ENCODE measurements at places on chromosomes 4 and X.
A peak's percentile ranks its signal among the peaks of the same experiment; 100 is the strongest.

DNA sequence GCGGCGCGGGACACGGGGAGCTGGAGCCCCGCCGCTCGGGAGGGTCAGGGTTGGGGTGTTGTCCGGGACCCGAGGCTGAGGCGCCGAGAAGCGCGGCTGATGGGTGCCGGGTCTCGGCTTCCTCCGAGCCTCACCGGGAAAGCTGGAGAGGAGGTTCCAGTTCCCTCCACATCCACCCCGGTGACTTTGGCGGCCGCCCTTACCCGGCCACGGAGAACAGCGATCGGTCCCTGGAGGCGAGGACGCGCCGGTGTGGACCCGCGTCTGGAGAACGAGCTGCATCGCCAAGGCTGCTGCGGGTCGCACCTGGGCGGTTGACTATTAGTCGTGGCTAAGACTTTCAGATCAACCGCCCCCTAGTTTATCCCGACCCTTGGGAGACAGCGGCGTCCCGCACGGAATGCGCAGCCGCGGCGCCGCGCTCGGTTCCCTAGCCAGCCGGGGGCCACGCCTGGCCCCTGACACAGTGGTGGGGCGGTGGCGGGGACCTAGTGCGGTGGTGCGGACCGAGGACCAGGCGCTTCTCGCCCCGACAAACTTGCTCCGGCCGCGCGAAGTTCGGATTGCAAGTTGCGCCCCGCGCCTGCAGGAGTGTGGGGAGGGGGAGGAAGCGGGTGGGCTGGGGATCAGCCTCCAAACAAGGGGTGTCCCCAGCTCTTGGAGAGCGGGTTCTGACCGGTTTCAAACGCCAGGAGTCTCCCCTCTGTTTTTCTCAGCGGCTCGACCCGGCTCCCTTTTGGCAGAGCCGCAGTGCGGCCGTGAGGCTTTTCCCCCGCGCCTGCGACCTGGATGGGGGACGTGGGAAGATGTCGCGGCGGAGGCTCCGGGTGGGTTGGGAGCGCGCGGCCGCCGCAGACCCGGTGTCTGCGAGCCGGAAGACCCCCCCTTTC, 568 bp downstream of the FHDC1 start:
- DNase-seq: peak; percentile 71

GRCh38 chr4:101295691-101296090, 51.6 kb downstream of the PPP3CA start:
- no peak for DNase-seq

DNA sequence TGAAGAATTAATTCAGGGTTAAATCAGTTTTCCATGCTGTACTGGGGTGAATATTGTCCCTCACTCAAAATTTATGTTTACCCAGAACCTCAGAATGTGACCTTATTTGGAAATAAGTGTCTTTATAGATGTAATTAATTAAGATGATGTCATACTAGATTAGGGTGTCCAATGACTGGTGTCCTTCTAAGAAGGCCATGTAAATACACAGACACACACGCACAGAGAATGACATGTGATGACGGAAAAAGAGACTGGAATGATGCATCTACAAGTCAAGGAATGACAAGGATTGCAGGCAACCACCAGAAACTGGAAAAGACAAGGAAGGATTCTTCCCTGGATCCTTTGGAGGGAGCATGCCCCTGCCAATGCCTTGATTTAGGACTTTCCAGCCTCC, 84.6 kb upstream of the GPR34 start:
- DNase-seq: no peak

- no peak for DNase-seq
Measured at GRCh38 chr4:14844061-14844460, 158.2 kb upstream of the CPEB2 start.

GRCh38 chrX:39626749-39627148, 471.0 kb downstream of the BCOR start:
- DNase-seq: no peak

- DNase-seq: peak; percentile 42
Measured at GRCh38 chrX:111411983-111412382, at the start of gene DCX. TSS of gene DCX (minus strand) at chrX:111412192. CDS start at chrX:111410398, 1,794 bp downstream.

GRCh38 chrX:4925911-4926310, 1212.5 kb upstream of the PRKX start:
- peak; percentile 5 for DNase-seq

- DNase-seq: peak; percentile 94
Measured at GRCh38 chrX:2928583-2929434, at the start of gene ARSD. TSS of gene ARSD (minus strand) at chrX:2929339. CDS start at chrX:2929275, 64 bp downstream.

GRCh38 chr4:164700471-164700870, 53.5 kb upstream of the SMIM31 start:
- DNase-seq: peak; percentile 75

- no peak for DNase-seq
Measured at GRCh38 chr4:80841587-80842281, 188.8 kb upstream of the BMP3 start.

DNA sequence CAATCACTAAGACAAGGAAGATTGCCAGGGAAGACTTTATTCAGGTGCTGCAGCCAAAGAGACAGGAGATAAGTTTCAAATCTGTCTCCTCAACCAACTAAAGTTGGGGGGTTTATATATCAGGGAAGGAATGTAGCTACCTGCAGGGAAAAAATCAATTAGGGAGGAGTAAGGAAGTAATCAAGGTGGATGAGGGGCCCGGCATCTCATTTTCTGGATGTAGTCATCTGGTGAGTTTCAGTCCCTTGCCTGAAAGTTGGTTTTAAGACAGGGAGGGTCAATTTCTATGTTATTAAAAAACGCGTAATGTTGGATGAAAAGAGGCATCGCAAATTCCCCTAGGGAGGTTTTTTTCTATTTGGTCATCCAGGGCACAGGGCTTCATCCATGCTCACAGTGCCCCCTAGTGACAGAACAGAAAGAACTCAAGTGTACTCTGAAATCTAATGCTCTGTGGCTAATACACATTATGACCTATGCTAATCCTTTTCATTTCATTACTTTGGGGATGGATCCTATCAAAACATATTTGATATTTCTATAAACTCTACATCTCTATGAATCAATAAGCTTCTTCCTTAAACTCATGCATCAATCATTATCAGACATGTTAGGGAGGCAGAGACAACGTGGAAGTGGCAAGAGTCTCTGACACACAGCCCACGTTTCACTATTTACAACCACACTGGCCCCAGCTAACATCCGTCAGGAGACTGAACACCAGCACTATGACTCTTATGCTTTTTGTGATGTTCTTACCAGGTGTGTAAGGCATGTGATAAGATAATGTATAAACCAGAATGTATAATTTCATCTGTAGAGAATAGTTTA, 1577.0 kb upstream of the TENM3 start:
- DNase-seq: peak; percentile 81

DNA sequence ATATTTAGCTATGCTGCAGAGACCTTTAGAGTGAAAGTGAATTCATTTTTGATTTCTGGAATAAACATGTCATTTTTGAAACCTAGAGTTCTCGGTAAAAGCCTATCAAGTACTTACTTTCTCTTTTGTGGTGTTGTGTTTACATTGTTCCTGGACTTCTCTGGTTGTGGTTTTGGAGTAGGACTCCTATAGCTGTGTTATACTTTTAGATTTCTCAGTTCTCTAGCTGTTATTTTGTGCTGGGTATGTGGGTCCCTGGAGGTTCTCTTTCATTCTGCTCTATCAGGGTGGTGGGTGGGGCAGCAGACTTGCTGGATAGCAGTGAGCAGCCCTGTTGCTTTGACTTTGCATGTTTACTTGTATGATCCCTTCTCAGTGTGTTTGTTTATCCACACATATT, 25.6 kb upstream of the MSMO1 start:
- DNase-seq: no peak

- no peak for DNase-seq
Measured at GRCh38 chr4:39354254-39354552, 12.0 kb downstream of the RFC1 start.

DNA sequence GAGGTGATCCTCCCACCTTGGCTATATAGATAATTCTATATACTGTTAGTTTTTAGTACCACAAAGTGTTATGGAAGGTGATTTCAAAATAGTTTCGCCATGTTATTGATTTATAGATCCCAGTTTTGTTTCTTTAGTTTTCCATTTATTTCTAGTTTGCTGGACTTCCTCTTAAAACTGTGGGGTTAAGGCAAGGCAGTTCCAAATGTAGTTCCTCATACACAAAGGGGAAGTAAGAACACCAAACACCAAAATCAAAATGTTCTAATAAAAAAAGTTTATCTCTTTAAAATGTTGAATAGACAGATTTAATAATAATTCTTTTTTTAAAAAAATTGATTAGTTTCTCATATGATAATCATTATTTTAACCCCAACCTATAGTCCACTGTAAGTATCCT, 6.8 kb upstream of the CISD2 start:
- no peak for DNase-seq

DNA sequence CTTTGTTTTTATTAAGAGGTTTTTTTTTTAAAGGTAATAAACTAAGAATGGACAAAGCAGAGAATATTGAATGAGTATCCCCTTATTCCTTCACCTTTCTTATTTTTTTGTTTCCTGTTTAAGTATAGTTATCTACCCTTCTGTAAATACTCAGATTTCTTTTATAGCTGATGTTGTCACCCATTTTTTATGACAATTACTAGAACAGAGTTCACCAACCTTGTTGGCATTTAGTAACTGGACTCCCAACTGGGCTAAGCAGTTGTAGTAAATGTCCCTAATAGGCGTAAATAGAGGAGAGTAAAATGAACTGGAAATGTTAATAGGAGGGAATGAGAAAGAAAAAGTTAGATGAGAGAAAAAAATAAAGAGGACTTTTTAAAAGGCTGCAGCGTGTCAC, 9.8 kb downstream of the PDLIM5 start:
- no peak for DNase-seq

DNA sequence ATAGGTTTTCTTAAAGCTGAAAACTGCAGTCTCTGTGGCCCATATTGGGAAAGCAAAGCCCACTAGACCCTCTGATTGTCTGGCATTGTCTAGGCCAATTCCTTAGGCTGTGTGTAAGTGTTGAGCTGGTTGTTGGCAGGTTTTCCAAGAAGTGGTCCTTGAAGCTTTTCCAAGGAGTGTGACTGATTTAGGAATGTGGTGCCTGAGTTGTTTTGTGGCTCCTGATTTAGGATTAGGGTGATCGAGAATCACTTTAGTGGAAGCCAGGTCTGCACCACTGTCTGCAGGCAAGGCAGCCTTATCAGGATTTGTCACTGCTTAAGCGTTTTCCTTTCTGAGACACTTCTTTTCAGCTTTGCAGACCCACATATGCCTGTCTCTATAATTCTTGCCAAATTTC, 339.0 kb upstream of the DDX53 start:
- no peak for DNase-seq

- DNase-seq: peak; percentile 81
Measured at GRCh38 chr4:184163813-184164212, 53.9 kb downstream of the ENPP6 start.

GRCh38 chrX:47850901-47851300, 14.2 kb downstream of the ZNF81 start:
- DNase-seq: no peak

DNA sequence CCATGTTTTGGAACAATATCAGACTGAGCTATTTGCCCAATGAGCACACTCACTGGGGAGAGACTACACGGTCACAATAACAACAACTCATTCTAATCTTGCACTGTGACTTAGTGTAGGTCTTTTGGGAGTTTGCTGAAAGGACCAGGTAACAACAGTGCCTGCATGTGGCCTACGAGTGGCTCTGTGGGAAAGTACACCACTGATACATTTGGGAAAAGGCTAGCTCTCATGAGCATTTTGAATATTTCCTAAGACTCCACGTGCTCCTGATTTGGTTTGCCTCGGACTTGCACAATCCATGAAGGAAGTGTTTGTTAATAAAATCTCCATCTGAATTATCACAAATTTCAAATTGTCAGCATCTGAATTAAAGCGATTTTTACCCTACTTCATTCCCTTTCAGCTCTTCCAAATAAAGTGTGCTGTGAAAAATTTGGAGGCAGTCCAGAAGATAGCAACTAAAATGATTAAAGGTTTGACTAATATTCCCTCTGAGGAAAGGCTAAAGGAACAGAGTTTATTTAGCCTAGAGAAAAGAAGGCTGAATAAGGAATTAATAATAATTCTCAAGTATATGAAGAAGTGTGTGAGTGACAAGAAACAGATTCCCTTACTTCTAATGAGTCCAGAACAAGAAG, 406.4 kb downstream of the PPARGC1A start:
- DNase-seq: no peak

DNA sequence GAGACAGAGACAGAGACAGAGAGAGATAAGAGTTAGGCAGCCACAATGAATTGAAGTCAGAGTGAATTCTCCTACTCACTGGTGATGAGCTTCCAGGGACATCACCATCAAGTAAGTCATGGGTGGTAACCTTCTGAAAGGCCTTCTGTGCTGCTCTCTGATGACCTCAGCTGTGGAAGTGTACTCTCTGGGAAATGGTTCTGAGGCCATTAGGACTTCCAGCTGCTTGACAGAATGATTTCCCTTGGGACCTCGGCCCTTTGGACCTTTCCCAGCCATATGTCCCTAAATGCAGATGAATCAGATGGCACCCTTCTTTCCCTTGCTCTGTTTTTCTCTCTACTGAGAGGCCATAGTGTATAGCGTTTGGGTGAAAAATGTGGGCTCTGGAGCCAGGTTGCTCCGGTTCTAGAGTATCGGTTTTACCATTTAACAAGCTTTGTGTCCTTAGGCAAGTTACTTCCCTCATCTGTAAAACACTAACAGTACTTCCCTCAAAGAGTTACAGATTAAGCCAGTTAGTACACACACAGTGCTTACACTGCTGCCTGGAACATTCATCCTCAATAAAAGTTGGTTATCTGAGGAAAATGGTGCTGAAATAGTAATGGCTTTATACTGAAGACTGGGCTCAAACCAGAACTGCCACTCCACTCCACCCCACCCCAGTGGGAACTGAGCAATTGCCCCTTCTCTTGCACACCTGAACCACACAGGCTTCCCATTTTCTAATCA, 7.6 kb downstream of the SEPTIN11 start:
- no peak for DNase-seq

DNA sequence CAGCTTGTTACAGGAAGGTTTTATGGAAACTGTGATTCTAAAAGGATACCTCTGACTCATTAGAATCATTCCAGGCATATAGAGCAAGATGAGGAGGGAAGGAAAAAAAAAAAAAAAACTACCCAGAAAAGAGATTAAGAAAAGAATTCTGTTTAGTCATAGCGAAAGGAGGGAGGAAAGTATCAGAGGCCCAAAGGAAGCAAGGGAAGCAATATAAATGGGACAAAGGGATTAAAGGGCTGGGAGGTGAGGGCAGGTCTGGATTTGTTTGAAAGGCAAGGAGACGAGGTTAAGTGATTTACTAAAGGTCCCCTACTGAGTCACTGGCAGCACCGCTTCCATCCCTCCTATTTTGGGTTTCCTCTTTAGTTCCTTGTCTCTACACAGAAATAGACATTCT, 88.6 kb upstream of the IL1RAPL1 start:
- DNase-seq: peak; percentile 69

- peak; percentile 59 for DNase-seq
Measured at GRCh38 chrX:40539214-40540142, 41.3 kb upstream of the ATP6AP2 start.

Data from mesendoderm (in vitro differentiated cells).